Fibroblast of skin of left biceps (primary cell): ENCODE measurements at places on chromosomes 16 and 17.

- DNase-seq = no peak
Measured at GRCh38 chr16:6969594-6969993, 363.1 kb upstream of the RBFOX1 start.

DNA sequence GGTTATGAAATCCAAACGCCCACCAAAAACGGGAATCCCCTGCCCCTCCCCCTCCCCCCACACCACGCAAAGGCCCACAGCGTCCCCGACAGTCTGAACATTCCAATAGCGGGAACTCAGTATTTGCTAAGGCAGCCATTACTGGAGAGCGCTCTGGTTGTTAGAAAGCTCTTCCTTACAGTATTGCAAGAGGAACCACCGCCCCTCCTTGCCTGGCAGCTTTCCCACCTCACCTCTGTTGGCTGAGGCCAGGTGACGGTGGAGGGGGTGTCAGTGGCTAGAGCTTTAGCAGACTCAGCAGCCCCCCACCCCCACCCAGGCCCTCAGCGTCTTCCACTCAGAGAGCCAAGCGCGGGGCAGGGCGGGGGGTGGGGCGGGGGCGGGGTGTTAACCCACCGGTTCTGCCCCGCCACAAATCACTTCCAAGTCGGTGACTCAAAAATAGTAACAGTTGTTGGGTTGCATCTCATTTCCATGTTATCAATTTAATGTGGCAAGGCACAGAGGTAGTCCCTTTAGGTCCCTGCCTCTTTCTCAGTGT is 2.2 kb upstream of the PLEKHH3 start:
- DNase-seq = no peak

DNA sequence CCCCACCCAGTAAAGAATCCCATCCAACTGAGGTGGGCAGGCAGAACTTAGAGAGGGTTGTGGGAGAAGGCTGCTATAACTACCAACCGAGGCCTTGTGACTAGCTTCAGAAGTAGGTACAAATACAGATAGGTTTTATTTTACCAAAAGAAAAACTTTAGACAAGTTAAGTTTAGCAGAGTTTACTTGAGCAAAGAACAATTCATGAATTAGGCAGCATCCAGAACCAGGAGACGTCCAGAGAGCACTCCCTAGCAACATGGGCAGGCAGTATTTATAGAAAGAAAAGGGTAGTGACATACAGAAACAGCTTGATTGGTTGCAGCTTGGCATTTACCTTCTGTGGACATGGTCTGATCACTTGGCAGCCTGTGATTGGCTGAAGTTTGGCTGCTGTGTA is 42.1 kb downstream of the SLFN5 start:
- DNase-seq = no peak

- DNase-seq = no peak
Measured at GRCh38 chr16:54359081-54359480, 72.5 kb upstream of the IRX3 start.

DNA sequence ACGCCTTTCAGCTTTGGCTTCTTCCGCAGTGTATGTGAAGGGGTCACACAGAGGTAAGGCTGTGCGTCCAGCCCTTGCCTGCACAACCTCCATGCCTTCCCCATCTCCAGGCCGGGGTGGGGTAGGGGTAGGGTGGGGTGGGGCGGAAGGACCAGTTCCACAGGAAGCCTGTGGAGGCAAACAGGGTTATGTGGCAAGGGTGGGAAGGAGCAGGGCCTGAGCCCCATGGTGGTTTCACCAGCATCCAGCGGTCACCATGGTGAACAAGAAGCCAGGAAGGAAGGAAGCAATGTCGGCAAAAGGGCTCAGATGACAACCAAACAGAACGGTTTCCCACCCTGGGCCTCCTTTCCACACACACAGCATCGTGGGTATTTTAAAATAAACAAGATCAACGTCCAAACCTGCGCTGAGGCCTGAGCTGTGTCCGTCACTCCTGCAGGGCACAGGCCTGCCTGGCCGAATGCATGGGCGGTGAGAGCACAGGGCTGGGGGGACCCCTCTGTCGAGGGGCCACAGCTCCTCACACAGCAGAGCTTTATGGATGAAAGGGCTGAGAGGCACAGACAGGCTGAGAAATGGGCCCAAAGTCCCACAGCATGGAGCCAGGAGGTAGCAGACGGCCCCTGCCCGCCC is 80.5 kb downstream of the ZNF778 start:
- DNase-seq = no peak

- DNase-seq = no peak
Measured at GRCh38 chr17:55690105-55690508, 32.6 kb downstream of the TMEM100 start.

GRCh38 chr16:21167360-21167759 is 8.9 kb downstream of the LDAF1 start:
- DNase-seq = peak; percentile 30

DNA sequence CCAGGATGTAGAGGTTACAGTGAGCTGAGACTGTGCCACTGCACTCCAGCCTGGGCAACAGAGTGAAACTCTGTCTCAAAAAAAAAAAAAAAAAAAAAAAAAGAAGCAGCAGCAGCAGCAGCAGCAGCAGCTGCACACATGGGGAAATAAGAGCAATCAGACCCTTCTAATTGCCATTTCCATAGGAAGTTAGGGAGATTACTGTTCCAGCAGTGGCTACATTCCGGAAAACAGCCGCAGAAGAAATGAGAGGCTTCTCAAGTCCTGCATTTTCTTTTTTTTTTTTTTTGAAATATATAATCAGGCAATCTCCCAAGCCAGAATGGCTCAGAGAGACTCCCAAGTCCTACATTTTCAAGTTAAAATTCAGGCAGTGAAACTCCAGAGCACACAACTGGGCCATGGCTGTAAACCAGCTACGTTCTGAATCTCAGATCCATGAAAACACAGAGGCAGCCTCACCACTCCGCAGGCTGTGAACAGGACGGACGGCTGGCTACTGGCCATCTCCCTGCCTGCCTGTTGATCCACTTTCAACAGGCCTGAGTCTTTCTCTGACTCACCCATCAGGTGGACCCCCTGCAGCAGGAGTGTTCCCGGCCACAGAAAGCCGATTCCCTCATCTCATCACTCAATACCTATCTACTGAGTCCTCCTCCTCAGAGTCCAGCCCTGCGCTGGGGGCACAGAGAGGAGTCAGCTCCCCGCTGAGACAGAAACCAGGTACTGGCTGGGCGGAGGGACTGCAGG is 15.0 kb downstream of the TRPV1 start:
- DNase-seq = peak; percentile 58

DNA sequence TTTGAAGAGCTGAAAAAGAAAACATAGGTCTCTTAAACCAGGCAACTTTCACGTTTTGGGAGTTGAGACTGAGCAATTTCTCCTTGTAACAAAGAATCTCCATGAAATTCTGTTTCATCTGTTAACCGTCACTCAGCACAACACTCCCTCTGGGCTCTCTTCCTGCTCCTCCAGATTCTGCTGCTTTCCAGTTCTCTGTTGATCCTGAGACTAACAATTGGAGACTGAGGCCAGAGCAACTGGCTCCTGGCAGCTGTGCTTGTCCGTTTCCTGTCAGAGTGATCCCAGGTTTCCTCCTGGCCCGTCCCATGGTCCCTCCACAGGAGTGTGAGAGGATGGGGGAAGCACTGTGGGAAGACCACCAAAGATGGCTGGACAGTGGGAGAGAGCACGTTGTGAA is 32.5 kb downstream of the IST1 start:
- DNase-seq = no peak

DNA sequence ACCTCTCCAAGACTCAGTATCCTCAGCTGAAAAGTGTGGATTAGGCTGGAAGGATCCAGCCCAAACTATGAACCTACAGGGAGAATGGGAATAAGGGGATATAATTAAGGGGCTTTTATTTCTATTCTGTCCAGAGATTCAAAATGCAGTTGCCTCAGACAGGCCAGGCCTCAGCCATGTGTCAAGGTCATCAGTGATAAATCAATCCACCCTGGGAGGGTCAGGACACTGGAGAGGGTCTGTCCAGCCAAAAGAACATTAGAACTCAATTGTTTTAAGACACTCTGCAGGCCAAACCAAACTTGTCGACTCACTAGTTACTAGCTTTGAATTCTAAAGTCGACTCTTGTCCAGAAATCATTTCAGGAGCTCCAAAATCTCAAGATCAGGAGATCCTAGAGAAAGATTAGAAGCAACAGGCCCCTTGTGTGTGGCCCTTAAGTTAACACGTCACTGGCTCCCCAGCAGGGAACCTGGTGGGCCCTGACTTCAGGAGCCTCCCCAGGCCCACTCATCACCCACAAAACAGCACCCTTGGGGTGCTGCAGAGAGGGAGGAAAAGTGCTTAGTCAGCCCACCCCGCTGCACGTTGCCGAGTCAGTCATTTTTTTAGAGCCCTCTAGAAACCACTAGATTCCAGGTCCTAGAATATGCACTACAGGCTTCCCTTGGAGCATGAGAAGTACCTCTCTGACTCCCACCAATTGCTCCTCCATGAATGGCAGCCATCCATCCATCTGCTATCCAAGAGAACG is 156.8 kb downstream of the XYLT1 start:
- no peak for DNase-seq

DNA sequence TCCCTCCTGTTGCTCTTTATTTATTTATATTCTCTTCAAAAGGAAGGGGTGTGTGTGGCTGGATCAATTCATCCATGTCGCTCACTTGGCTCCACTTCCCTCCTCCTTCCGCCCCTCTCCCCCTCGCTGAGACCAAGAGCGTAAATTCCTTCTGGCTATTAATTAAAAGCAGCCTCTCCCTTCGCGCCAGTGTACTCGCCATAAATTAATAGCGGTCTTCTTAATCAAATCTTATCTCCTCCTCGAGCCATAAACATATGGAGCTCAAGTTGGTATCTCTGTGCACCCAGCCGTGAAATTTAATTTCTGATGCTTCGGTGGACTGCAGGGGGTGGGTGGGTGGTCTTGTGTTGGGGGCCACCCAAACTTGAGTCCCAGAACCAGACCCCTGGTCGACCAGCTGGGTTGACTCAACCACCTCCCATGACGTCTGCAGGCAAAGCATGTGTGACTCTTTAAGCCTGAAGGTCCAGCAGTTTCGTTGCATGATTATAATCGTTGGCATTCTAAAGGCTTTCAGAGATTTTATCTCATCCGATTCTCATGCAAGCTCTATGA is 57.9 kb downstream of the SDK2 start:
- DNase-seq = no peak

DNA sequence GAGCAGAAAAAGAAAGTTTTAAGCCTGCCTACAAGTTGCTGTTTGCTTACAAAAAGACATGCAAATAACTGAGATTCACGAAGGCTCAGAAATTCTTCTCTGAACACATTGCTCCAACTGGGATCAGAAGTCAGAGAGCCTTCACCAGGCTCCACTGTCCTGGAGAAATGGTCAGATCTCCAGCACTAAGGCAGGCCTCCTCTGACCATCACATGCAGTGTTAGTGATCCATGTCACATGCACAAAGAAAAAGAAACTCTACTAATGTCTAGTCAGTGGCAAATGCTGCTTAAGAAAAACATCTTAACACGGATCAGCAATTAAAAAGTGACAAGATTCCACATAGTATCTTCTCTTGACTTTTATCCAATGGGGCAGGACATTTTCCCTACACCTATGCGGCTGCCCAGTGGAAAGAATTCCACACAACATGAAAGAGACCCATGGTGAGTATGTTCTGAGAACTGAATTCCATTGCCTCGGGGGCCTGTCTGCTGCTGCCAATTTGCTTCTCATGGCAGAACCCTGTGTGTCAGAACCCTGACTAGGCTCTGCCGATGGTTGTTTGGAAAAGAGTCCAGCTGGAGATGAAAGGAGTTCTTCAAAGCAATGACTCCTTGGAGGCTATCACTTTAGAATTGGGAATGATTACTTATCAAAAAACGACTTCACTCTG is 96.6 kb downstream of the HIC1 start:
- no peak for DNase-seq

GRCh38 chr17:40346765-40347158 is 17.8 kb downstream of the GJD3 start:
- no peak for DNase-seq

- no peak for DNase-seq
Measured at GRCh38 chr17:48738424-48738802, 9.9 kb upstream of the HOXB13 start.

DNA sequence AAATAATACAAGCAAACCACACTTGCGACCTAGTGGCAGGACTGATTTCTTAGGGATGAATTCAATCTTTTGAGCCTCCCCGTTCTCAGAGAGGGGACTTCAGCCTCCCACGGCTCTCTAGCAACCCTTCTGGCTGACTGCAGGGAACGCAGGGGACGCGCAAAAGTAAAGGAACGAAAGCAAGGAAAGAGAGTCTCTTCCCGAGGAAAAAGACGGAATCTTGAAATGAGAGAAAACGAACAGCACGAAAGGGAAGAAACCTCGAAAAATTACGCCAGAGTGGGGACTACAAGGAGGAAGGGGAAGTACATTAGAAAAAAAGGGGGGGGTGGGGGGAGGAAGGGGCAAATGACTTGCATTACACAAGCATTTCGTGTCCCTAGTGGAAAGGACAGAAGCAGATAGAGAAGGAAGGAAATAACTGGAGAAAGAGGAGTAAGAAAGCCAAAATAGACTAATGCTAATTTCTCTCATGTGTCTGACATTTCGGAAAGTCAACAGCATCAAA is 1.2 kb downstream of the GRB2 start:
- DNase-seq = no peak
